ENCODE measurements at places on chromosomes 2 and 18. TPM values are rescaled to one million over a fixed set of nuclear protein-coding genes. Genes with fewer than 3 reads are reported as not detected.

The ABCB11 gene
- total RNA-seq: 0.11 TPM

- DNase-seq: no peak
Observed at GRCh38 chr2:98460573-98461497, 16.2 kb downstream of the INPP4A start.

GRCh38 chr18:44697315-44697714, 16.6 kb downstream of the SETBP1 start:
- no peak for DNase-seq

DNA sequence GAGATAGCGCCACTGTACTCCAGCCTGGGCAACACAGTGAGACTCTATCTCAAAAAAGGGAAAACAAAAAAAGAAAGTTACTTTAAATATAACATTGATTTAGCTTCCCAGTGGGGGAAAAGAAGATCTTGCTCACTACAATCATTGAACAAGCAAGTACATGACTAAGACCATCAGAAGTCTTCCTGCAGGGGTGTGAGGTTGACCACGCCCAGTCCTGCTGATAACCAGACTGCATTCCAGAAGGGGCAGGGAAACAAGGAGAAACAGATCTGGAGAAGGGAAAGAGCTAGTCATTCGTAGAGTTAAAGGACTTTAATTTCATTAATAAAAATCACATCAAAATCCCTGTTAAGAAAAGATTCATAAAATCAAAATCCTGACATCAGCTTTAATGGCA, 77.5 kb downstream of the EPHA4 start:
- DNase-seq: no peak

GRCh38 chr2:40395169-40396073, 56.5 kb downstream of the SLC8A1 start:
- DNase-seq: no peak

- peak; percentile 26 for DNase-seq
Observed at GRCh38 chr2:53969968-53970723, 647 bp downstream of the PSME4 start.
